Gastrocnemius medialis (tissue), 4 donors: ENCODE measurements at places on chromosomes 3 and 15.

DNA sequence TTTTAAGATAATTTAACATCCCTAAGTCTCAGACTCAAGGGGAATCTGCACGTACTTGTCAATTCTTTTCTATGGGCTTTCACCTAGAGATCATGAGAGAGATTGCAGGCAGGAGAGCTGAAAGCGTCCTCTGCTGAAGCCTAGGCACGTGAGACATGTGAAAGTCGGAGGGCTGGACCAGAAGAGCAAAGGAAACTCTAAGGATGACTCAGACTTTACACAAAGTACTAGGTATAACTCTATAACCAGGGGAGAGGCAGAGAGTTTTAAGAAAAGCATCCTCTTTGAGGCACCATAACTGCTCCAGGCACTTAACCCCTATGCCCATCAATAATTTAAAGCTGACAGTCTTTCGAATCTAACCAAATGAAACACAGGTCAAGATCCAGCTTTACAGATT is 436.6 kb downstream of the VGLL3 start:
- no peak for DNase-seq

GRCh38 chr3:51502562-51502910 is 2.7 kb upstream of the DCAF1 start:
- no peak for DNase-seq

GRCh38 chr3:182244222-182244971 is 532.7 kb downstream of the SOX2 start:
- DNase-seq: no peak

DNA sequence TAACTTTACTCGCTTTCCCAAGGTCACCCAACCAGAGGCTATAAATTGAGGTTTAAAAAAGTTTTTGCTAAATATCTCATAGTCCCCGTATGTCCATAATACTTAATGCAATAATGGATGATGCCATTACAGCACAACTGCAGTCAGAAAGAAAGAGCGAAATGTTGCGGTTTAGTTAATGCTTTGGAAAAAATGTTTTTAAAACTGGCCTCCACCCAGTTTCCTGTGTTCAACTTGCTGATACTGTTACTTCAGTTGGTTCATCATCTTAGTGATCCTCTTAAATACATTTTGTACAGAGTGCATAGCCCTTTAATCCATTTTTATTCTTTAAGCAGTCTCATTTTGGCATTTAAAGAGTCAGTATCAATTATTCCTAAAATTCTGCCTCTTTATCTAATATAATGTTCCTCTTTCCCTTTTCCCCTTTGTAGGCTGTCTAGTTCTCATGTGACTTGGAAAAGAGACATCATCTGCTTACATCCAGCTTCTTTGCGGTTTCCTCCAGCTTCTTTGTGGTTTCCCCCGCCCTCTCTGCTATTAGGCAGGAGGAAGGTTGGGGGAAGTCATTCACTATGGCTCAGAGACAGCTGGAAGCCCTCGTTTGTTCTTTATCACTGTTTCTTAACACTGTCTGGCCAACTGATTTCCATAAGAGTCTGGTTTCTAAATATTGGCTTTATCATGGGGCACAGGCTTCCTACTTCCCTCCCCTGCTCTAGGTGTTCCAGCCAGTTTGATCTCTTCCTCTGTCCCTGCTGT is 154.3 kb downstream of the GOLIM4 start:
- peak; percentile 45 for DNase-seq

DNA sequence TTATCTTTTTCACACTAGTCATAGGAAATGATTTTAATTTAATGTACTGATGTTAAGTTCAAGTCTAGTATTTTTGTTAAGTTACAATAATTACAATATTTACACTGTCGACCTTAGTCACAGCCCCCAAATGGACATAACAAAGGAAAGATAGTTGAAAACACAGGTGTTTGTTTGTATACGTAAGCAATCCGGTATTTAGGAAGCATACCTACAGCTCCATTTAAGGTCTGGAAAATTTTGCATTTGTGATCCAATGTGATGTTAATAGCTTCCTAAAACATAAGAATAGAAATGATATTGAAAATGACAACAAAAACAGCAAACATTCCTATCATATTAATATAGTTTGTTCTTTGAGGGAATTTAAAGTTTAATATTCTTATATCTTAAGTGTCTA is 56.9 kb downstream of the PLOD2 start:
- DNase-seq: no peak

DNA sequence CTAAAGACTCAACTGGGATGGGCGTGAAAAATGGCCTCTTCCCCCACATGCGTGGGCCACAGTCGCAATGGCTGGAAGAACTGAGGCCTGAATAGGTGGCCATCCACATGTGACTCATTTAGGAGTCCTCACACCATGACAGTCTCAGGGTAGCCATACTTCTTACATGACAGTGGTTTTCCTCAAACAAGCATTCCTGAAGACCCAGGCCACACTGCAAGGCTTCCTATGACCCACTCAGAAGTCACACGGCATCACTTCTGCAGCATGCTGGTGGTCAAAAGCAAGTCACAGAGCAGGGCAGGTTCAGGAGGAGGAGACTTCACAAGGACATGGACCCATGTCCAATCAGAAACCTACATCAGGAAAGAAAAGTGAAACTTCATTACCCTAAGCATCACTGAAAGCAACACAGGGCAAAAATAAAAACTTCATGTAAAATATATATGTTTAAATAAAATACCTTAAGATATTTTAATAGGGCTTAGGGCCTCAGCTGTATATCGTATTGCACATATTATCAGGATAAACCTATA is 257.1 kb downstream of the OPA1 start:
- no peak for DNase-seq

- DNase-seq: no peak
Observed at GRCh38 chr3:158313338-158313927, 203.5 kb downstream of the RSRC1 start.

GRCh38 chr3:142998439-142998838 is 2.9 kb upstream of the U2SURP start:
- DNase-seq: no peak

GRCh38 chr15:57138349-57138788 is 219.9 kb downstream of the TCF12 start:
- no peak for DNase-seq

DNA sequence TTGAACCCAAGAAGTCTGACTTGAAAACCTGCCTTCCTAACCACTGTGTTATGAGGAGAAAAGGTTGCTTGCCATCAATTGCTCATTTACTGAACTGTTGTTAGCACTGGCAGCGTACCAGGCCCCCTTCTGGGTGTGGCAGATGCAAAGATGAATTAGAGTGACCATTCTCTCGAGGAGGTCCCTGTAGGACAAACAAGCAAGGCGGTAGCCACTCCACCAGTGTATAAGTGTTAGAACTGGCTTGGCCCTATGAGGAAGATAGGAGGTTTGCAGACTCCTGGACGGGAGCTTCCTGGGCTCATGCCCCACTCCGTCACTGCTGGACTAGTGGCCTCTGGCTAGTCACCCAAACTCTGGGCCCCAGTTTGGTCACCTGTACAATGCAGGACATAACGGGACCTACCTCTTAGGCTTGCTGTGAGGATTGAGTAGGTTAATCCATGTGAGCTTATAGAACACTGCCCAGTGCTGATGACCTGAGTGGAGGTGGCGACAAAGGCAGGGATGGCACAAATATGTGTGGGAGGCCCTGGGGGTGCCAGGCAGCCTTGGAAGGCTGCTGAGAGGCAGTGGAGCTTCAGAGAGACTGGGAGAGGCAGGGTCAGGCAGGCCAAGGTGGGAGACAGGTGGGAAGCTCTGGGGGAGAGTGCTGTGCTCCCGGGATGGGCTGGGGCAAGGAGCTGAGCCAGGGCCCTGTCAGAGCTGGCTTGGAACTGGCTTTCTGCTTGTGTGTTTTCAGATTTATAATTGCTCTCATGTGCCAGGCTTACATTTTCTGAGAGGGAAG is 145.9 kb downstream of the DNAJB8 start:
- DNase-seq: no peak

DNA sequence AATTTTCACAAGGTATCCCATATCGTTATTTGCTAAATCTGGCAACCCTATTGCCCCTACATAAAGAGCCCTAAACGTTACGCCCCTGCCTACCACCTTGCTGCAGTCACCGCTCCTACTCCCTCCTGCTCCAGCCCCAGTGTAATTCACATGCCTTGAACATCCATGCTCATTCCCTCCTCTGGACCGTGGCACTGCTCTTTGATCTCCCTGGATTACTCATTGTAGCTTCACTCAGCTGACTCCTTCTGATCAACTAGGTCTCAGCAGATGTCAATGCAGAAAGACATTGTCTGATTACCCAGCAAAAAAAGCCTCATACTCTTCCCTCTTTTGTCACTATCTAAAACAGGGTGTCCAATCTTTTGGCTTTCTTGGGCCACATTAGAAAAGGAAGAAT is 40.7 kb upstream of the KBTBD8 start:
- DNase-seq: no peak

DNA sequence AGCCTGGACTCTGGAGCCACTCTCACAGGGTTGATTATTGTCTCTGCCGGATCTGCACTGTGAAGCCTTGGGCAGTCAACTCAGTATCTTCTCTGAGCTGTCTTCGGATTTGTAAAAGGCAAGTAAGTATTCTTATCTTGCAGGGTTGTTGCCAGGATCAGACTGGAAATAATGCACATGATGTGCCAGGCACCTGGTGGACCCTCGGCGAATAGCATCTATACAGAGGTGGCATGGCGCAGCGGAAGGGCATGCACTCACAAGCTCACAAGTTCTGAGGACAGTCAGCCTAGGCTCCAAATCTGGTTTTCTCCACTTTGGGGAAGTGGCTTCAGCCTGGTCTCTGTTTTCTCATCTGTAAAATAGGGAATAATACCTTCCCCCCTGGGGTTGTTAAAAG is 113.9 kb downstream of the SRGAP3 start:
- DNase-seq: no peak

DNA sequence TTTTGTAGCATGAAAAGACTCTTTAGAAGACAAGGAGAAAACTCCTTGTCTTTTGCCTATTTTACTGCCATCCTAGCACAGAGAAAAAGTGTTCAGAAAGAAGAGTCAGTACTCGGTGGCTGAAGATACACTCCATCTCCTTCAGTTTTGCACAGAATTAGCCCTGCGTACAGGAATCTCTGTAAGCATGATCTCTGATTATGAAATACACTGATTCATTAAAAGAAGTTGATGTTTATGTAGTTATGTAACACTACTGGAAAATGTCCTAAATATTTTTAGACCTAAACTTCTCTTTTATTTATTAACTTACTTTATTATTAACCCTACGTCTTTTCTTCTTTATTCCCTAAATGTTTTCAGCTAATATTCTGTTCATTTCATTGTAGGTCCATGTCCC is 138.4 kb downstream of the LEKR1 start:
- no peak for DNase-seq

DNA sequence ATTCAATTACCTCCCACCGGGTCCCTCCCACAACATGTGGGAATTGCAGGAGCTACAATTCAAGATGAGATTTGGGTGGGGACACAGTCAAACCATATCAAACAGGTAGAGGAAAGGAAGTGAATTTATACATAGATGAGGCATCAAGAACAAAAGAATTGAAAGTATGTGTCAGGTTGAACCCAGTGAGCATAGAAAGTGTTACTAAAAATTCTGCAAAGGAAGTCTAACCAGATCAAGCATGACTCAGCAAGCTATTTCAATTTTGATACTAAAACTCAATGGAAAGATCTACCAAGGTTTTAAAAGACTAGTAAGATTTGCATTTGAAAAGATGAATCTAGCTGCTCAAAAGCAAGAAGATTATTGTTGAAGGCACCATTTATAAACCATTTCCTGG is 323.0 kb downstream of the ROBO2 start:
- no peak for DNase-seq

- DNase-seq: no peak
Observed at GRCh38 chr3:153285194-153285641, 123.2 kb downstream of the RAP2B start.

DNA sequence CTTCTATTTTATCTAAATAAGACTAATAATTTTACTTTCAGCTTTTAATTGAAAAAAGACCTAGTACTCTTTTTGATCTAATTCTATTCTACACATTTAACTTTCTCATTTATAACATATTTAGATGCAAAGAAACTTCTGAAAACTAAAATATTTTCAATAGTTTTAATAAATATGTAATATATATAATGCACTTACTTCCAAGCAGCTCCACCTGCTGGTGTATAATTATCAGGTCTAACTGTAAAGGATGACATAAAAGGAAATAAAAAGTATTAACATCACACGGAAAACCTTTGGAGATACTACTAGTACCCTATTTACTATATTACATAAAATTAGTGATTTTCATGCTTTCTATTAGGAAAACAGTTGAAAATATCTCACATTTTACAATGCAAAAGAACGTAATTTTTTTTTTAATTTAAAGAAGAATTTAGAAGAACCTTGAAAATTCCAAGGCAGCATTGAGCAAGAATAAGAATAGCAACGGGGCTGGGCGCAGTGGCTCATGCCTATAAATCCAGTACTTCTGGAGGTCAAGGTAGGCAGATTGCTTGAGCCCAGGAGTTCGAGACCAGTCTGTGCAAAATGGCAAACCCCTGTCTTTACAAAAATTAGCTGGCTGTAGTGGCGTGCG is 10.2 kb downstream of the PLSCR5 start:
- no peak for DNase-seq

DNA sequence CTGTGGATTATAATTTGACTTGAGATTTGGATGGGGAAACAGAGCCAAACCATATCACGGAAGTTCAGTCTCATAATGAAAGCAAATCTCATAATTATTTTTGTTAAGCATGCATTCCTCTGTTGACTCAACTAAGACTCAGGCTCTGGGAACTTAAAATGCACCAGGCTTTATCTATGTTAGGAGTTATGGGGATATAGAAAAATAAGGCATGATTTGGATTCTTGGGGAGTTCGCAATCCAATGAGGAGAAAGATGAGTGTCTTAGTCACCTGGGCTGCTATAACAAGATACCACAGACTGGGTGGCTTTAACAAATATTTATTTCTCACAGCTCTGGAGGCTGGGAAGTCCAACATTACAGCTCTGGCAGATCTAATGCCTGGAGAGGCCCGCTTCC is 89.4 kb upstream of the TJP1 start:
- no peak for DNase-seq

GRCh38 chr3:59425942-59426341 is 376.1 kb upstream of the CFAP20DC start:
- DNase-seq: no peak

GRCh38 chr15:76345880-76346668 is 9.5 kb downstream of the ISL2 start:
- no peak for DNase-seq

- DNase-seq: no peak
Observed at GRCh38 chr3:169454060-169454317, 209.5 kb downstream of the MECOM start.

GRCh38 chr3:80408030-80408721 is 640.4 kb upstream of the ROBO1 start:
- no peak for DNase-seq

DNA sequence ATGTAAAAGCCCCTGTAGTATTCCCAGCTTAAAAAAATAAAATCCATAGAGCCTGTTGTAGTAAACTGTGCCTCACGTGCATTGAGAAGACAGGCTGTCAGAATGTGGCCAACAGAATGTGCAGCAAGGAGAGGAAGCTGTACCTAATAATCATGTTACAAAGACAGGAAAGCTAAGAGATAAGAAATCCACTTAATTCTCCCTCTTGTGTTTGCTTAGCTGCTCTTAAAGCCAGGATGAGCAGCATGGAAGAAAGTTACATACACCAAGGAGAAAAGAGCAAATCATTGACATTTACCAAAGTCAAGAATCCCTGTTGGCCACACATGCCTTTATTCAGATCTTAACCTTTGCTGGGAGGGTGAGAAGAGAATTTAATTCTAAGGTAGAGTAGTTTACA is 85.9 kb downstream of the TNIK start:
- DNase-seq: no peak
